ENCODE measurements at places on chromosomes 16 and 17.

- DNase-seq = no peak
Observed at GRCh38 chr17:56581635-56582627, 11.6 kb upstream of the NOG start.

GRCh38 chr16:57592591-57593003, 35.8 kb upstream of the ADGRG1 start:
- DNase-seq = no peak

GRCh38 chr17:50102164-50102991, 7.2 kb downstream of the PDK2 start:
- peak; percentile 77 for DNase-seq

GRCh38 chr16:75273054-75273925, 21.9 kb upstream of the BCAR1 start:
- no peak for DNase-seq

DNA sequence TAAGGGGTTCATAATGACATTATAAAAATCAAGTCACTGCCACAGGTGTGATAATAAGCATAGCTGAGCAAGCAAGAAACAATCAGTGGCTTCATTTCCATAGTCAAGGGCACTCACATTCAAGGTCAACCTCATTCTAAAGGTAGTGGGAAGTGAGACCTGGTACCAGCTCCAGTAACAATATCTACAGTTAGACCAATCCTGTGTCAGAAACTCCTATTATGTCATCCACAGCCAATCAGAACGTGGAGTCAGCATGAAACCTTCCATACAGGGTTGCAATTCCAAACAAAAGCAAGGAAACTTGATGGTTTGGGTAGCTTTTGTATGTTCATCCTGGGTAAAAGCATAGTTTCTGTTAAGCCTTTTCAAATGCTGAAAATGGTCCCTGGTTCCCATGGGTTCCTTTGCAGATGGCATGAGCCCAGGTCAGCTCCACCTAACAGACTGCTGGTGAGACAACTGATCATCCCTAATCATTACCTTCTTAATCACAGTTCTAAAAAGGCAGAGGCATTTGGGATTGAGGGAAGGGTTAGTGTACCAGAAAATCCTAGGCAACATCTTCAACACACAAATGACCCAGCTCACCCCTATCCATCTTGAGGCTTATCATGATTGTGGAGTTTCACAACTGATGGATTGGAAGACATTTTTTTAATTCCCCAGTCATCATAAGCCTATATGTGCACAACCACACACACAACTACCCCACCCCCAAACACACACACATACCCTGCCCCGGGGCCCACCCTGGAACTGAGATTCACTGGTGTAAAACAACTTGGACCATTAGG, 30.4 kb downstream of the TEX2 start:
- DNase-seq = no peak

- DNase-seq = no peak
Observed at GRCh38 chr17:14833201-14833785, 431.8 kb downstream of the PMP22 start.

GRCh38 chr16:56547120-56547948, 17.5 kb upstream of the MT4 start:
- peak; percentile 20 for DNase-seq

GRCh38 chr16:55331648-55332185, 7.7 kb downstream of the IRX6 start:
- no peak for DNase-seq

DNA sequence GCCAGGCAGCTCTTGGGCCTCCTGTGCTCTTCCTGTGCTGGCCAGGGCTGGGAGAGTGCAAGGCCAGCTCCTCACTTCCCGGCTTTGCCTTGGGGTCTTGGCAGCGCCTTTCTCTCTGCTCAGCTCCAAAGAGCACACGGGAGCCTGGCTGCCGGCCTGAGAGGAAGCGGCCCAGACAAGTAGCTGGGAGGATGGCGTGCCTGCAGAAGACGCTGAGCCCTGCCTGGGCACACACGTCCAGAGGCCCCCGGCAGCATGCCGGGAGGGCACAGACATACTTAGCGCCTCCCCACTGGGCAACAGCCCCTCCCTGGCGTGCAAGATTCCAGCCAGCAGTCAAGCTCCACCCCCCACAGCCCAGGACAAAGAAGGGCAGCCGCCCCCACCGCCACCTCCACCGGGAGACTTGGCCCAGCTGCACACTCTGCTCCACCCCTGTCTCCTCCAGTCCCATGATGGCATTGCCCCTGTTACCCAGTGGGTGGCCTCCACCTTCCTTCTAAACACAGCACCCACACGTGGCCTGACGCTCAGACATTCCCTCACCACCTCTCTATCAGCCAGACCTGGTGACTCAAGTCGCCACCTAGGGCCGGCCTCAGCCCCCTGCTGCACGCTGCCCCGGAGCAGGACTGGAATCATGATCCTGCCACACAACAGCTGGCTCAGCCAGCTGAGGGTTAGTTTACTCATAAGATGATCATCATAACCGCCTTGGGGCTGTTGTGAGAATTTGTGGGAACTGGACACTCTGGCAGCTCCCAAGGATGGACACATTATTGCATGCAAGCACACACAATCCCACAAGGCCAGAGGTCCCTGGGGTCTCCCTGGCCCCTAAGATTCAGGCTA, 12.4 kb downstream of the SGCA start:
- DNase-seq = peak; percentile 93

DNA sequence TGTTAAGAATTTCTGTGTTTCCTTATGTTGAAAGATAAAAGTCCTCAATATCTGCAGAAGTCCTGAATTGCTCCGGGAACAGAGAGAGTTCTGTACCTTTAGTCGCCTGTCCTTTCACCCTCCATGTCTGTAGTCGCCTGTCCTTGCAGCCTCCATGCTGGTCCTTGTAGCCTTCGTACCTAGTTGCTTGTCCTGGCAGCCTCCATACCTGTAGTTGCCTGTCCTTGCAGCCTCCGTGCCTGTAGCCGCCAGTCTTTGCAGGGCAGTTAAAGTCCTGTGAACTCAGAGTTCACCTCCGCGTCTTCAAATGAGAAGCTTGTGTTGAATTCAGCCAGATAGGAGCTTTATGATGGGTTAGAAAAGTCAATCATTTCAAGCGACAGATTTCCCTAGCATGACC, 19.5 kb upstream of the ITGAX start:
- no peak for DNase-seq

DNA sequence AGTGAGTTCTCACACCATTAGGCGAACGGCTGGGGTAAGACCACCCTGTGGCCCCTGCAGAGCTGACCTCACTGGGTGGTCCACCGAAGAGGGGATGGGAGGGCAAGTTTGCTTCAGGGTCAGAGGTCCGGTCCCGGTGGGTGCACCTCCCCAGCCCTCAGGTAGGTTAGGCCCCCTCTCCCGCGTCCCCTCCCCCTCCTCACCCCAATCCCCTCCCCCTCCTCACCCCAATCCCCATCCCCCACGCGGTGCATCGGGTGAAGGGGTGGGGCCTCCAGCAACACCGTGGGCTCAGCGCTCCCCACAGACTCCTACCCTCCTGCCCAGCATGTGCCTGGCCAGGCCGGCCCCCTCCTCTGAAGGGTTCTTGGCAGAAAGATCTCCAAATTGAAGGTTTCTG, 13.4 kb downstream of the MCRIP1 start:
- DNase-seq = no peak

- DNase-seq = no peak
Observed at GRCh38 chr16:3578121-3578520, 918 bp upstream of the NLRC3 start.

DNA sequence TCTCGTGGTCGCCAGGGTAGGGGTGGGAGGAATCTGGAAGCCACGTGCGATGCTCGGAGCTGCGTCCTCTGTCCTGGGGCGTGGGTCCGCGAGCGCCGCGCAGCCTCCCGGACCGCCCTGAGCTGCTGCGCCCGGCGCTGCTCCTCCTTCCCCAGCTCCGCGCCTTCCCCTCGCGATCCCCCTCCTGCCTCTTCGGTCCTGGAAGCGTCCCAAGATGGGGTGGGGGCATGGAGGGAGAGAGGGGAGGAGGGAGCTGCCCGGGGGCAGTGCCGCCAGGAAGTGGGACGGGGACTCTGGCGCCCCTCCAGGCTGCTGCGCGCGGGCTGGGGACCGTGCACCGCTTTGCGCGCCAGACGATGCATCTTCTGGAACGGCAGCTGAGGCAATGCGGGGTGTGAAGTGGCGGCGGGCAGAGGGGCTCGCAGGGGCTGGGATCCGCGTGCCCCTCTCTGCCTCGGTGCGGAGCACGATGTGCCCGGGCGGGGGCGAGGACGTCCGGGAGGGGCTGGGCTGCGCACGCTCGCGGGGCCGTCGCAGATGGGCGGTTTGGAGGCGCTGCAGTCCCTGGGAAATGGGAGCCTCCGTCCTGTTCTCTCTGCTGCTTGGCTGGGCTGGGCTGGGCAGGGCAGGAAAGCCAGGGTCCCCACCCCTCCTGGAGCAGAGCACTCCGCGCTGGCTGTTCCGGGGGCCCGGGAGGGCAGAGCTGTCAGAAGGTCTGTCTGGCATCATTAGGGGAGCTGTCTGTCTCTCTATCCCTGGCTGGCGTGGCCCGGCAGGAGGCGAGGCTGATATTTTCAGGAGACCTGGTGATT, 388.0 kb downstream of the SEC14L1 start:
- peak; percentile 95 for DNase-seq

DNA sequence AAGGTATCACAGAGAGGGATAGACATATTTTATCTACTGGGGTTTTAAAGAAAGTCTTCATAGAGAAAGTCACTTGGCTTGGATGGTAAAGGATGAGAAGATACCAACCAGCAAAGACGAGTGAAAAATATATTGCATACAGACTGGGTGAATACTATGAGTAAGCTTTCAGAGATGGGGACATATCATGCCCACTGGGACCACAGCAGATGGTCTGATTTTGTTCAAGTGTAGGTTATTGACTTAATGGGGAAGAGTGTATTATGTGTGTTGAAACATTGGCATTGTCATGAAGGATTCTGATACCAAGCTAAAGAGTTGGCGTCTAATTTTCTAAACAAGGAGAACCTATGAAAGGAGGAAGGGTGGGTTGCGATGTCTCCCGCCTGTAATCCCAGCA, 13.8 kb upstream of the MMD start:
- no peak for DNase-seq

DNA sequence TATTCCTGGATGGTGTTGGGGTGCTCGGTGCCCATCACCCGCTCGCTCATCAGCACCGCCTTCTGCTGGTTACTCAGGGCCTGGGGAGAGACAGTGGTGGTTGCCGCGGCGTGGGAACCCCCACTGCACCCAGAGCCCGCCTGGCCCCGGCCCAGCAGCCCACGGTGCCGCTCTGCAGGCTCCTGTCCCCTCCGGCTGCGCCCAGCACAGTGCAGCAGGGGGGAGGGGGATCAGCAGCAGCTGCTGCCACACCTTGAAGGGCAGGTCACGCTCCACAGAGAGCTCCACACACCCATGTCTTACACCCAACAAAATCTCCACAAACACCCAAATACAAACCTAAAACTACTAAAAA, 18.8 kb downstream of the CLUH start:
- peak; percentile 27 for DNase-seq

DNA sequence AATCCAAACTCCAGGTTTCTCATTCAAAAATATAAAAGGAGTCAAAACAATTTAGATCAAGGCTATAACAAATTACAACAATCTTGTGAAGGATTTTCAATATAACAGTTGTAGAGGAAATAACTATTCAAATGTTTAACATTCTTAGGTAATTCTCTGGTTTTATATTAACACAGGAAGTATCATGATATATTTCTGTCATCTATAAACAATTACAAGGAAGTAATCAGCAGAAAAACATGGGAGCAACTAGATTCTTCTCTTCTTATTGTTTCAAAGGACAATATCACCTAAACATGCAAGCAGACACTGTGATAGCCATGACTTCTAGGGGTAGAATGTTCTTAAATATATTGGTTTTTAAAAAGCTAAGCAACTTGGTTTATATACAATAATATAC, 49.9 kb downstream of the FBXL20 start:
- no peak for DNase-seq

GRCh38 chr16:21103941-21104860, 46.4 kb downstream of the DNAH3 start:
- DNase-seq = peak; percentile 12

DNA sequence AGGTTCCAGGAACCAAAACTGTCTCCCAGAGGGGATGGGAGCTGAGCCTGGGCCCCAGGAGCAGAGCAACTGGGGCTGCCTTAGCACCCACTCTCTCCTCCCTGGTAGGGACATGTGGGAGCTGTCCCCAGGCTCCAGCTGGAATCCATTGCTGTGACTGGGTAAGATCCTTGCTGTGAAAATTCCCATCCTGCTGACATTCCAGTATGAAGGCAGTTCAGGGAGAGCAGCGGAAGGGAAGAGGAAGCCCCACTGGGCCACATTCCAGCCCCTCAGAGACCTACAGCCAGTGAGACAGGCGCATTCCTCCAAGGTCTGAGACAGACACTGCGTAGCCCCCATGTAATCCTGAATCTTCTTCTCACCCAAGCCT, 24.2 kb downstream of the MYO18A start:
- DNase-seq = no peak

DNA sequence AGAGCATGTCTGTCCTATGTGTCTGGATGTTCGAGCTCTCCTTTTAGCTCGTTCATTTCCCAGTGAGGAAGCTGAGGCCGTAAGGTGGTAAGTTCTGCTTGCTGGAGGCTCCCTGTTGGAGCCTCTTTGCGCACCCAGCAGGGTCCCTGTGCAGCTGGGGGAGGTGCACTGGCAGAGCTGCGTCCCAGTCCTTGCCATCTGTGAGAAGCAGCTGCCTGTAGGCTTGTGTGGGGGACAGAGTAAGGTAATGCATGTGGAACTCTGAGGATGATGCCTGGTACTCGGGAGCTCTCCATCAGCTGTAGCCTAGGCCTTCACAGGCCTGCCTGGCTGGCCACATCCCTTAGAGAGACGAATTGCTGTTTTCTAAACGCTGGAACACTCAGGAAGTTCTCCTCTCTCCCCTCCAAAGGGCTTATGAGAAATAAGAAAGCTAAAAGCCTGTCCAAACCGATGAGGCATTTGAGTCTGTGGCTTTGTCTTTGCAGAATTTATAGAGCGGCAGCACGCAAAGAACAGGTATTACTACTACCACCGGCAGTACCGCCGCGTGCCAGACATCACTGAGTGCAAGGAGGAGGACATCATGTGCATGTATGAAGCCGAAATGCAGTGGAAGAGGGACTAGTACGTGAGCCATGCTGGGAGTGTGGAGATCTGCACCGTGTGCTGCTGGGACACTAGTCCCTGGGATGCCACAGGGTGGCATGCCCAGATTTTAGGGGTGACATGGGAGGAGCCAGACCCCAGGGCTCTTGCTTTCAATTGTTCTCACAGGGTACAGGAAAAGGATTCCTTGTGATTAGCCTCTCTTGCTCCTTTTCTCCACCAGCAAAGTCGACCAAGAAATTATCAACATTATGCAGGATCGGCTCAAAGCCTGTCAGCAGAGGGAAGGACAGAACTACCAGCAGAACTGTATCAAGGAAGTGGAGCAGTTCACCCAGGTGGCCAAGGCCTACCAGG, 1.6 kb downstream of the NDUFB10 start:
- DNase-seq = no peak

DNA sequence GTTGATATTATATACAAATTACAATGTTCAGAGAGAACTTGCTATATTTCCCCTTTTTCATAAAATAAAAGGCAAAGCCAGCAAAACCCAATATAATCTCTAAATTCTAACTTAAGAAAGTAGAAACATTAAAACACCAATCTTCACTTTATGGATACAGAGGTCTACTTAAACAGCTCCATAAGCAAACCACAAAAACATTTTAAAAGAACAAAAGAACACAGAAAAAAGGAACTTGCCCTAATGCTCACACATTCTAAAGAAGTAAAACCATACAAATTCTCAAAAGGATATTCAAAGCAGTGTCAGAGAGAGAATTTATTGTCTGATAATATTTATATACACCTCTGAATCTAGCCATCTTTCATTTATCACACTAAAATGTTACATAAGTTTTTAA, 606 bp downstream of the ABCA10 start:
- no peak for DNase-seq

Measured in SK-N-SH (cell line).